Naive thymus-derived CD4-positive, alpha-beta T cell (primary cell): ENCODE measurements at places on chromosomes 12 and 14. TPM values are rescaled to one million over a fixed set of nuclear protein-coding genes. Genes with fewer than 3 reads are reported as not detected.

The KRT80 gene
- not detected for total RNA-seq

The TAS2R42 gene
- total RNA-seq, result not detected in 2 replicates

The PDE3A gene
- total RNA-seq, result not detected

The COX14 gene
- 40.2 and 46.9 TPM in 2 replicates for total RNA-seq

The LRTM2 gene
- total RNA-seq, result not detected in 2 replicates

The ULK1 gene
- 109 TPM for total RNA-seq

The GPRC5D gene
- not detected in 2 replicates for total RNA-seq

DNA sequence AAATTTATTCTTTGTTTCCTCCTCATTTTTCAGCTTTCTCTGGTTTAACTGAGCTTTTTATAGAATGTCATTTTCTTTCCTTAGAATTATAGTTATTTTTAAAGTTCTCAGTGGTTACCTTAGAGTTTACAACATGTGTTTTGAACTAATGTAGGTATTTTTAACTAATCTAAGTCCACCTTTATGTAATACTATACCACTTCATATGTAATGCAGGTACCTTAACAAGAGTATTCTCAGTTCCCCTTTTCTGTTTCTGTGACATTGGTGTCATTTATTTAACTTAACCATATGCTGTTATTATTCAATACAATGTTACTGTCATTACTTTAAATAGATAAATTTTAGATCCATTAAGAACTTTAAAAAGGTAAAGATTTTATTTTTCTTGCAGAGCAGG is 30.3 kb upstream of the KCNC2 start:
- no peaks in the 10 kb centered on the region for H3K4me1 ChIP-seq
- DNase-seq, result no peak
- H3K4me3 ChIP-seq, result no peak overlapping the region
- H3K27ac ChIP-seq, result no peak overlapping the region
- H3K27me3 ChIP-seq, result no peaks in the 10 kb centered on the region
- no peaks in the 10 kb centered on the region for H3K36me3 ChIP-seq

DNA sequence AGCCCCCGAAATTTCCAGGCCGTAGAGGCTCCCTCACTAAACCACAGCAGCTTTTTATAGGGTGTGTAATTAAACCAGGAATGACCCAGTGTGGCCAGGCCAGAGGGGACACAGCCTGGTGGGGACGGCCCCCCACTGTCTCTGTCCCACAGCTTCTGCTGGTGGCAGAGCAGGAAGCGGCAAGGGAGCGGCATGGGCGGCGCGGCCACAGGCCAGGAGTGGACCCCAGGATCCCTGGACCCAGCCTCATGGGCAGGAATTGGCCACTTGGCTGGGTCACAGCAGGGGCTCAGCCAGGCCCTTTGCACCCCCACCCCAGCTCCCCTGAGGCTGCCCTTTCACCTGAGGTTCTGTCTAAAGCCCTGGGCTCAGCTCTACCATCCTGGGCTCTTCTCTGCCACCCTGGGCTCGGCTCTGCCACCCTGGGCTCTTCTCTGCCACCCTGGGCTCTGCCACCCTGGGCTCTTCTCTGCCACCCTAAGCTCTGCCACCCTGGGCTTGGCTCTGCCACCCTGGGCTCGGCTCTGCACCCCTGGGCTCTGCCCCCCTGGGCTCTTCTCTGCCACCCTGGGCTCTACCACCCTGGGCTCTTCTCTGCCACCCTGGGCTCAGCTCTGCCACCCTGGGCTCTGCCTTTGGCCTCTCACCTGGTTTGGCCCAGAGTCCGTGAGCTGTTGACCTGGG is 39.3 kb downstream of the FBRSL1 start:
- H3K27me3 ChIP-seq, result no peaks in the 10 kb centered on the region
- H3K4me3 ChIP-seq, result no peak overlapping the region
- H3K4me1 ChIP-seq, result no peaks in the 10 kb centered on the region
- H3K36me3 ChIP-seq, result no peaks in the 10 kb centered on the region
- no peak overlapping the region for H3K27ac ChIP-seq
- DNase-seq, result no peak

GRCh38 chr14:43087666-43088065 is 1419.4 kb downstream of the FSCB start:
- no peaks in the 10 kb centered on the region for H3K36me3 ChIP-seq
- no peak for DNase-seq
- H3K4me1 ChIP-seq, result no peaks in the 10 kb centered on the region
- no peak overlapping the region for H3K4me3 ChIP-seq
- H3K27me3 ChIP-seq, result no peaks in the 10 kb centered on the region
- no peak overlapping the region for H3K27ac ChIP-seq

- H3K27ac ChIP-seq, result no peak overlapping the region
- DNase-seq, result no peak
- H3K4me3 ChIP-seq, result no peak overlapping the region
- H3K27me3 ChIP-seq, result no peaks in the 10 kb centered on the region
- no peaks in the 10 kb centered on the region for H3K36me3 ChIP-seq
These were observed 7.7 kb upstream of the RACGAP1 start for GRCh38 chr12:50032854-50033581.

DNA sequence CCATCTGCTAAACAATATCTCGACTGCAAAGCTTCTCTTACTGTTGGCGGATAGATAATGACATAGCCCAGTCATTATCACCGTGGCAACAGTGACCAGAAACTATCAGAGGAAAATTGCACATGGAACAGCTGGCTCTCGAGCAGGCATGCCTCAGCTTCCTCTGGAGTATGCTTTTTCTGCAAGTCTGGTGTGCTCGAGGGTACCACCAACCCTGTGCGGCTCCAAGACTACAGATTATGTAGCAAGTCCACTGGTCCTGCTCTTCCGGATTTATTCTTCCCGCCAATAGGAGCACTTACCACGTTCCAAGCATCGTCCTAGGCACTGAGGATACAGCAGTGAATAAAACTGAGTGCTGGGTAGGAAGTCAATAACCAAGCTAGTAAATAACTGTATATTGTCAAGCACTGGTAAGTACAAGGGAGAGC is 1.4 kb upstream of the GLRX5 start:
- peak overlapping the region; percentile 83 for H3K27ac ChIP-seq
- H3K4me1 ChIP-seq, result peaks cover 25% of the 10 kb centered on the region
- no peak for DNase-seq
- H3K27me3 ChIP-seq, result no peaks in the 10 kb centered on the region

GRCh38 chr12:79687711-79688260 is 3.0 kb downstream of the PAWR start:
- DNase-seq, result no peak
- no peak overlapping the region for H3K4me3 ChIP-seq
- H3K27me3 ChIP-seq, result peaks cover 10% of the 10 kb centered on the region

DNA sequence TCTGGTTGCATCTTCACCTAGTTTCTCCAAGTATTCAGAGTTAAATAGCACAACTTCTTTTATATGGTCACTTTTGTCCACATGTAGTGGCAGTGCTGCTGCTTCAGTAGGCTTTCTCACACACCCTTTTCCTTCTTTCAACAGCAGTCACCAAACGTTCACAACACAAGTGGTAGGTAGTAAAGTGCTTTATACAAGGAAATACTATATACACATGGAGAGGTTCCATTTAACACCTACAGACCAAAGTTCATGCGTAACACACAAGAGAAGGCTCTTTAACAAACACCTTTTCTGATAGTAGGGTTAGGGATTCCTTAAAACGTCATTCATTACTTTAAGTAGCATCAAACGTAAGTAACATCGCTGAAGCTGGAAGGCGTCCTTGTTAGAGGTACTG is 107.1 kb upstream of the USP44 start:
- no peak overlapping the region for H3K4me3 ChIP-seq
- no peak overlapping the region for H3K27ac ChIP-seq
- H3K36me3 ChIP-seq, result no peaks in the 10 kb centered on the region
- no peaks in the 10 kb centered on the region for H3K27me3 ChIP-seq
- no peaks in the 10 kb centered on the region for H3K4me1 ChIP-seq
- DNase-seq, result no peak

DNA sequence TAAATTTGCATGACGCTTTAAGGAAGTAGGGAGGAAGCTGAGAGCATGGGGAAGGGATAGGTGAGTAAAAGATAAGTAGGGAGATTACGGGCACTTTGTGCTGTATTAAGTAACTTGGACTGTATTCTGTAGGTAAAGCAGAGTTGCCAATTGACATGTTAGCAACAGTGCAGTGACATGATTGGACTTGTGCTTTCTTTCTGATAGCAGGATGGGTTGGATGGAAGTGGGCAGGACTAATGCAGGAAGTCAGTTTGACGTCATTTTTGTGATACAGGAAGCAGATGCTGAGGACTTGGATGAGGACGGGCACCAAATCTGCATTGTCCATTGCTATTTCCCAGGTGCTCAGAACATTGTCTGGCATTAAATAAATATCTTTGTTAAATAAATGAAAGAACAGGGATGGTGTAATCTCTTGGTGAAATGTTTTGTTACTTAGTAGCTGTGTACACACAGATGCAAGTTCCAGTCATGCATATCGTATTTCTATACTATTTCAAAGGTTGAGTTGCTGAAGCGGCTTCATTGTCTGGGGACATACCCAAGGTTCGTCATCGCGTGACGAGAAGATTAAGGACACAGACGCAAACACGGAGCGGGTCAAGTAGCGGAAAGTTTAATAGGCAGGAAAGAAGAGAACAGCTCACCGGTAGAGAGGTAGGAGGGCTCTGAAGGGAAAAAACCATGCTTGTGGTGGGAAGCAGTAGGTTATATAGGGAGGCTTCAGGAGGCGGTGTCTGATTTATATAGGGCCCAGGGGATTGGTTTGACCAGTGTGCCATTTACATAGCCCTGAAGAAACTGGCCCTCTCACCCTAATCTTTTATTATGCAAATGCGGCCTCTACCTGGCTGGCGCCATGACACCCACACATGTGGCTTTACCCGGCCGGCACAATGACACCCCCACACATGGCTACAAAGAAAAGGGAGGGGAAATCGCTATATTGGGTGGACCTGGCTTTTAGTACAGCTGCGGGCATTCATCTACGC is 30.7 kb downstream of the GUCY2C start:
- H3K27me3 ChIP-seq, result no peaks in the 10 kb centered on the region
- H3K4me3 ChIP-seq, result no peak overlapping the region
- no peak overlapping the region for H3K27ac ChIP-seq
- DNase-seq, result no peak

- H3K4me1 ChIP-seq, result no peaks in the 10 kb centered on the region
- no peak overlapping the region for H3K4me3 ChIP-seq
- no peak overlapping the region for H3K27ac ChIP-seq
- no peaks in the 10 kb centered on the region for H3K36me3 ChIP-seq
- no peaks in the 10 kb centered on the region for H3K27me3 ChIP-seq
These were observed 1031.8 kb downstream of the GALC start for GRCh38 chr14:86961106-86961716.

DNA sequence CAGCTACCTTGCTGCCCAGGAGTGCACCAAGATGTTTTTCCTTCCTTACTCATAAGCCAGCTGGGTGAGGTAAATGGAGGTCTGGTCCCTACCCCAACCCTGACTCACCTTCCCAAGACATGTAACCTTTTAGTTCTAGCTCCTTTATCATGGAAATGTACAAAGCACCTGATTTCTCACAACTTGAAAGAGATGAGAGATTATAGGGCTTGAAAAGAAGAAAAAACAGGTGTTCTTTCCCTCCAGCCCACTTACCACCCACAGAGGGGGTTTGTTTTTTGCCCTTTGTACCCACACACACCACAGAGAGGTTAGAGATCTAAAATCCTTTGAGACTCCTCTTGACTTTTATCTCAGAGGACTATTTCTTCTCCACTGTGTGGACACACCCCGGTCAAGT is 21.1 kb downstream of the PLXNC1 start:
- H3K36me3 ChIP-seq, result no peaks in the 10 kb centered on the region
- H3K4me3 ChIP-seq, result no peak overlapping the region
- H3K27me3 ChIP-seq, result no peaks in the 10 kb centered on the region
- H3K4me1 ChIP-seq, result peaks cover 13% of the 10 kb centered on the region
- H3K27ac ChIP-seq, result no peak overlapping the region

- H3K36me3 ChIP-seq, result no peaks in the 10 kb centered on the region
- no peaks in the 10 kb centered on the region for H3K4me1 ChIP-seq
- no peak for DNase-seq
- no peaks in the 10 kb centered on the region for H3K27me3 ChIP-seq
These were observed 69.3 kb upstream of the ADAMTS20 start for GRCh38 chr12:43621262-43621661.

DNA sequence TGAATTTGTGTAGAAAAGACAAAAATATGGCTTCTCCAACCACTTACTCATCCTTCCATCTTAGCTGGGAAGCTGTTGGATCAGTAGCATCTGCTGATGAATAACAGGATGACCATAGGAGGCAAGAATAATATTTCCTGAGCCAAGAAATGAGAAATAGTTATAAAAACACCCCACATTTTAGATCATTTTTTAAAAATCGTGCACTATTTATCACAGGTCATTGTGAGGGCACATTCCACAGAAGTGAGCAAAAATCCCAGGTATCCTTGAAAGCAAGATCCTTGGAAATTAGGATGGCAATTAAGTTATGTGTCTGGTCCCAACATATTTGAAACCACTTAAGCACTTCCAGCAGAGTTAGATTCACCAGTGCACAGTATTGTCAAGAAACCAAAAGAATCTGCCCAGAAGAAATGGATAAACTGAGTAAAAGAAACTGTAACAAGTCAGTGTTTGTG is 8.4 kb downstream of the FAR2 start:
- H3K4me1 ChIP-seq, result peaks cover 14% of the 10 kb centered on the region
- H3K36me3 ChIP-seq, result no peaks in the 10 kb centered on the region
- H3K27ac ChIP-seq, result no peak overlapping the region
- H3K27me3 ChIP-seq, result no peaks in the 10 kb centered on the region
- H3K4me3 ChIP-seq, result no peak overlapping the region

DNA sequence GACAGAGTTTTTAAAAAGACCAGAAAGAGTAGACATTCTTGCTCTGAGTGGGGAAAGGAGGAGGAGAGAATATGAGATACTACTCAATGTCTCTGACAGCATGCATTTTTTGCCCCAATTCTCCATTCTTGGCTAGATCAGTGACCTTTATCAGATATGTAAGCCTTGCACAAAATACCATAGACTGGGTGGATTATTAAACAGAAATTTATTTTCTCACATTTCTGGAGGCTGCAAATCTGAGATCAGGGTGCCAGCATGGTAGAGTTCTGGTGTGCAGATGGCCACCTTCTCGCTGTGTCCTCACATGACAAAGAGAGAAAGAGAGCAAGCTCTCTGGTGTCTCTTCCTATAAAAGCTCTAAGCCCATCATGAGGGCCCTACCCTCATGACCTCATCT is 38.6 kb downstream of the ANKS1B start:
- H3K4me3 ChIP-seq, result no peak overlapping the region
- no peaks in the 10 kb centered on the region for H3K4me1 ChIP-seq
- no peaks in the 10 kb centered on the region for H3K27me3 ChIP-seq
- no peak overlapping the region for H3K27ac ChIP-seq

- no peak for DNase-seq
- no peaks in the 10 kb centered on the region for H3K4me1 ChIP-seq
- H3K27me3 ChIP-seq, result no peaks in the 10 kb centered on the region
- no peak overlapping the region for H3K27ac ChIP-seq
These were observed 29.1 kb downstream of the SLC39A9 start for GRCh38 chr14:69427596-69427995.
